Hematopoietic multipotent progenitor cell treated with erythropoietin and hydrocortisone succinate and interleukin-3 and kit ligand, for 17 days (in vitro differentiated cells): ENCODE measurements at places on chromosomes 7 and 10.

DNA sequence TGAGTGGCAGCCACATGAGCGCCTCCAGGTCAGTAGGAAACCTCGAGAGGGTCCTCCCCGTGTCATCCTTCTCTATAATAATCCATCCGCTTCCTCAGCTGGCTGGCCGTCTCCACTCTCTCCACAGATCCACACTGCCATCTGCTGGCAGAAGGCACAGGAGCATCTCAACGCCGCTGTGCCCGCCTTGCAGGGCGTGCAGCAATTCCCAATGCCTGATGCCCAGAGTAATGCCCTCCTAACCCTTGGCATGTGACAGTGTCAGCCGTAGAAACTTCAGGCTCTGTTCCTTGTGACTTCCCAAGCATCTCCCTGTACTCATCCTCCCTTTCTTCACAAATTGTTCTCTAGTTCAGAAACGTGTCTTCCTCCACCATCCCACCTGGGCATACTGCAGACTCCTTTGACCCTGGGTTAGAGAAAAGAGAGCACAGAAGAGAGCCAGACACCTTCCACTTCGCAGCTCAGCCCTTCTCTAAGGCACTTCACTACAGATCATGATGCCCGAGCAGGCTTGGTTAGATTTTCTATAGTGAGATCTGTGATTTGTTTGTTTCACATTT is 70.8 kb downstream of the XPNPEP1 start:
- DNase-seq: peak; percentile 54

GRCh38 chr10:84537447-84537931 is 209.1 kb downstream of the CCSER2 start:
- peak; percentile 69 for DNase-seq

GRCh38 chr7:99737726-99738125 is 2.7 kb upstream of the CYP3A7 start:
- DNase-seq: no peak

- DNase-seq: no peak
Observed at GRCh38 chr10:111107846-111108245, 31.0 kb downstream of the ADRA2A start.

DNA sequence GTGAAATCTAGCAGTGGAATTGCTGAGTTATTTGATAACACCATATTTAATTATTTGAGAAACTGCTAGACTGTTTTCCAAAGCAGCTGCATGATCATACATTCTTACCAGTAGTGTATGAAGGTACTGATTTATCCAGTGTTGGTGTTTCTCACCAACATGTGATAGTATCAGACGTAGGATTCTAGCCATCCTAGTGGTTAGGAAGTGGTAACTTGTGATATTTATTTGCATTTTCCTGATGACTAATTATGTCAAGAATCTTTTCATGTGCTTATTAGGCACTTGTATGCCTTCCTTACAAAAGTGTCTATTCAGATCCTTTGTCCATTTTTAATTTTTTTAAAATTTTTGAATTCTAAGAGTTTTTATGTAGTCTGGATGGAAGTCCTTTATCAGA is 54.2 kb upstream of the PLXDC2 start:
- no peak for DNase-seq
